Islet precursor cell (in vitro differentiated cells): ENCODE measurements at places on chromosomes 1 and 21.

GRCh38 chr1:93888900-93889299, 9.9 kb upstream of the DNTTIP2 start:
- no peak for DNase-seq

GRCh38 chr1:161730050-161730564, 8.8 kb downstream of the FCRLB start:
- DNase-seq: no peak

DNA sequence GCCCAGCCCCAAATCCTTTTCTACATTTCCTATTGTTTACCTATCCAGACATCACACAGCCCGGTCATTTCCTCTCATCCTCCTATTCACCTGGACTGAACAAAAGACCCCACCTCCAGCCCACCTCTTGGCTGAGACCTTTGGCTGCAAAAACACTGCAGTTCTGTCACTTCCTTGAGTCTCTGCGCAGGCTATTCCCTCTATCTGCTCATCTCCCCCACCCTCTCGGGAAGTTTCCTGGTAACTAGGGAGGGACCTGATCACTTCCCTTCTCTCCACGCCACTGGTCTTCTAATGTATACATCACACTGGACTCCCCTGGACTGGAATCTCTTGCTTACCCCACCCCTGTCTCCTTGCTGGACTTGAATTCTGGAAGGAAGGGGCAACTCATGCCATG, 5.3 kb downstream of the HTR1D start:
- no peak for DNase-seq

DNA sequence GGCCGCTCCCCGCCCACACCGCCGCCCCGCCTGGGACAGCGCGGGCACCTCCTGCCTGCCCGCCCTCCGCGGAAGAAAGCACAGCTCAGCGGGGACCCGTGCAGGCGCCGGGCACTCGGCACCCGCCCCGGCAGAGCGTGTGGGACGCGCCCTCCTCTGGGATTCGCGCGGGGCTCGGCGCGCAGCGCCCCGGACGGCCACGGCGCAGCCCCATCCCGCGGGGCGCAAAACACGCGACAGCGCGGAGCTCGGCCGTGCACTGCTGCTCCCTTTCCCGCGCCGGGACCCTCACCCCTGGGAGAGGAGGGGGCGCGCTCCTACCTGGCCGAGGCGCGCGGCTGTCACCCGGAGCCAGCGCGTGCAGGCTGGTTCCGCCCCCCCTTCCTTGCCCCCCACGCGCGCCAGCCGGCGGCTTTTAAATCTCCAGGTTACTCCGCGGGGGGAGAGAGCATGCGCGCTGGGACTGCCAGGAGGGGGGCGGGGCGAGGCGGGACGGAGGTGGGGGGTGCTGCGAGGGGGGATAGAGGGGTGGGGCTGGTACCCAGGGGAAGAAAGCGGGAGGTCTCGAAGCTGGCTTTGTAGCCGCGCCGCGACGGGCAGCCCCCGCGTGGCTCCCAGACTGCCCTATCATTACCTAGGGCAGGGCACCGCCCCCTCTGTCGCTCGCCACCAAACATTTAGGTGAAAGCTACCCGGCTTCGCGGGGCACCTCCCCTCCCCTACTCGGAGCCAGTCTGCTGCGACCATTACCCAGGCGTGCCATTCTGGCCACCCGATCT, at the start of gene SLC45A3:
Gene SLC45A3 (minus strand): TSS at position 437 of the 779 bp plus-strand sequence. CDS start 15,853 bp downstream, outside the sequence.
- DNase-seq: peak; percentile 73

- no peak for DNase-seq
Observed at GRCh38 chr1:107821340-107821739, 143.6 kb downstream of the VAV3 start.

- no peak for DNase-seq
Observed at GRCh38 chr1:58575551-58576324, 1.3 kb downstream of the TACSTD2 start.

GRCh38 chr1:231866392-231867331, 240.1 kb downstream of the DISC1 start:
- no peak for DNase-seq

GRCh38 chr1:81478219-81478618, 322.5 kb upstream of the ADGRL2 start:
- no peak for DNase-seq

DNA sequence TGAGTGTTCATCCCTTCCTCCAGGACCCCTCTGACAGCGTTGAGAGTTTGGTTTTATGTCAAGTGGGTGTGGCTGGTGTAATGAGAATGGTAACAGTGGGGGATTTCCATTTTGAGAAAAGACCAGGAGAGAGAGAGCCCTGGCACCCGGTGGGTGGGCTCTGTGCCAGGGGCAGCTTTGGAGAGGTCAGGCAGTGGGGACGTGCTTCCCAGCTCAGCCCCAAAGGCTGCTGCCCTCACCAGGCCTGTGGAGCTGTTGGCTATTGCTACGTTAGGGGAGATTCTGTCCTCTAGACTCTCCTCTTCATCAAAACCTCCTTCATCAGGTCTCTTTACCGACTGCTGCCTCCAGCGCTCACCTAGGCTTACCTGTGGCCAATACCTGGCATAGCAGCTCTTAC, 176.3 kb downstream of the PTPRU start:
- DNase-seq: peak; percentile 29
